ENCODE measurements at places on chromosomes 7 and 10. TPM values are rescaled to one million over a fixed set of nuclear protein-coding genes. Genes with fewer than 3 reads are reported as not detected.
A peak's percentile ranks its signal among the peaks of the same experiment; 100 is the strongest.

The STK31 gene
- total RNA-seq, result 0.26 TPM

The PIP gene
- total RNA-seq, result not detected

The AGAP9 gene
- 3.7 TPM for total RNA-seq

The PRPS1L1 gene
- total RNA-seq, result not detected

The SPDYE2B gene
- not detected for total RNA-seq

The OGDHL gene
- total RNA-seq, result not detected

The PCGF6 gene
- 11.1 TPM for total RNA-seq

The CUL1 gene
- total RNA-seq, result 40.5 TPM

The MACC1 gene
- 19.2 TPM for total RNA-seq

The TBC1D12 gene
- 11.3 TPM for total RNA-seq

The HGF gene
- under 0.01 TPM for total RNA-seq

The SPDYE11 gene
- total RNA-seq, result not detected

DNA sequence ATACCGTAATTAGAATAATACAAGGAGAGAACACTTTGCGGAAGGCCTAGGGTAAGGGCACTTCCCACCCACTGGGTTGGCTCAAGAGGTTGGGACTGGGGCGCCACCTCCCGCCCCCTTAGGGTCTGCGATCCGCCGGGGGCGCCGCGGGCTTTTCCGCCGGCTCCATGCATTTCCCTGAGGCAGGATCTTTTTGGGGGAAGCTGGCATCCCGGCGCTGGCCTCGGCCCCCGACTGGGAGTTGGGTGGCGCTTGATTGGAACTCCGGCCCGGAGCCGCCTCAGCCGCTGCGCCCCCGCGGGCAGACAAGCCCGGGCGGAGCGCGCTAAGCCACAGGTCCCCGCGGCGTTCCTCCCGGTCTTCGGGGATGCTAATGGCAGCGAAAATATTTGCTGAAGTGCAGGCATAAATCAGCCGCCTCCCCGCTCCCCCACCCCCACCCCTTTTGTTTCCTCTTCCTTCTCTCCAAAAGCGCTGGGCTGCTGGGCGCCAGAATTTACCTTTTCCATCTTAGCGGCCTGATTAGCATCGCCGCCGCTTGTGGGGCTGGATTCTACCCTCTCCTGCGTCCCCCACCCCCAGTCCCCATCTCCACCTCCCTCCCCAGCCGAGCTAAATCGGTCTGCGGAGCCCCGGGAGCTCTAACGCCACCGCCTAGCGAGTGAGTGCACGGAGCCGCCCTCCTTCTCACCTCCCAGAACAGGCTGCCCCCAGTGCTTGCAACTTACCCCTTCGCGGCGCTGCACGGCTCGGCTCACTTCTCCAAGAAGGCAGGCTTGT, 5.1 kb downstream of the UNC5B start:
- DNase-seq, result peak; percentile 34

DNA sequence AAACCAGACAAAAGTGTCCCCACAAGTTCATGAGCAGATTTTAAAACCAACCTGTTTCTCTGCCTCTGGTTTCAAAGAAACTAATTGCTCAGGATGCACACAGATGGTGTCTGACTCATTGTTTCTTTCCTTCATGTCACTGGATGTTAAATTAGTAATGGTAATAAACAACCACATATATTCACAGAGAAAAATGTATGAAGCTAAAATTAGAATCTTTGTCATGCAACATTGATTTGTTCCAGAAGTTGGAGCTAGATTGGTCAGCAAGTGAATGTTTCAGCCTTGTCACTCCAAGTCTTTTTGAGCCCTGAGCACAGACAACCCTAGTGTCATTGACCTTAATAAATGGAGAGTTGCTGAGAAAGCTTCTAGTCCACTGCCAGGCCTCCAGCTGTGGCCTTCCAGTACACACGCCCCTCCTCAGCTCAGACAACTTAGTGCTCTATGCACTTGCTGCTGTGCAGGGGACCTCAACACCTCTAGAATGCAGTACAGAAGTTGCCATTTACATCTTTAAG, 175.9 kb downstream of the CCDC71L start:
- peak; percentile 89 for DNase-seq

DNA sequence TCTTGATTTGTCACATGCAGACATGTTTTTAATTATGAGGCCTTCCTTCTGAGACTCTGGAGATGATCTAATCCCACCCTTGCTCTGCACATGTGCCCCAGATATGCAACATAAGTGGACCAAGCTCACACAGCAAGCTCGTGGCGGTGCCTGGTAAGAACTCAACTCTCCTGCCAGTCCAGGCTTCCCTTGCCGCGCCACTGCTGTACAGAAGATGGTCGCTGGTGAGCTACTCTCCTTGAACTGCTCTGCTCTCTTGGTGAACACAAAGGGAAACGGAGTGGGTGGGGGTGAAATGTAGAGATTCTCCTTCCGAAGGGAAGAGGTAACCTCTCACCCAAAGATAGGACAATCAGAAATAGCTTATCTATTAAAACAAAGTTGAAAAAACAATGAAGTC, 25.7 kb downstream of the MYOF start:
- no peak for DNase-seq

- peak; percentile 13 for DNase-seq
Observed at GRCh38 chr7:37550872-37551271, 102.2 kb upstream of the ELMO1 start.

GRCh38 chr7:155856656-155857055, 44.4 kb upstream of the SHH start:
- DNase-seq, result no peak

GRCh38 chr10:80579181-80579763, 41.6 kb downstream of the SH2D4B start:
- no peak for DNase-seq

- DNase-seq, result no peak
Observed at GRCh38 chr7:318878-319661, 29.1 kb downstream of the FOXL3 start.

DNA sequence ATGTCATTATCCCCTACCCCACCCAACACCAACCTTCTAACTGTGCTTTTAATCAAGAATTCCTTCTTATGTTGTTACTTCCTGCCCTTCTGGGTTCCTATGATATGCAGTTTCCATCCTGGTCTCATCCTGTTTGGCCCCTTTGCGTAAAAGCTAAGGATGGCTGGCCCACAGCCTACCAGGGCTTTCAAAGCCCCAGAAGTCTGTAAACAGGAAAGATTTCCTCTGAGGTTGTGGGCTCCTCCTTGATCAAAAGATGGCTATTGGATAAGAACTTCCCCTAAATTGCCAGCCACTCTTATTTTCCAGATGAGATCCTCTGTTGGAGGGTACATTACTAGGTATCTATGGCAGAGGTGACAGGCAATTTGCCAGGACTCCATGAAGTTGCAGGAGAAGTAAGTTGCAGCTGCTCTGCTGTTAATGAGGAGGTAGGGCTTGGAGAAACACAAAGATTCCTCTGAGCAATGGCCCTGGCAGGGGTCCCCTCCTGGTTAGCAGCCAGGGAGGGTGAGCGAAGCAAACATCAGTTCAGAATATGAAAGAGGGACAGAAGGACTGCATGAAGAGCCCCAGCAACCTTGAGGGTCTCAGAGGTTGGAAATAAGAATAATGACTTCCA, 32.1 kb downstream of the NRP1 start:
- DNase-seq, result no peak

DNA sequence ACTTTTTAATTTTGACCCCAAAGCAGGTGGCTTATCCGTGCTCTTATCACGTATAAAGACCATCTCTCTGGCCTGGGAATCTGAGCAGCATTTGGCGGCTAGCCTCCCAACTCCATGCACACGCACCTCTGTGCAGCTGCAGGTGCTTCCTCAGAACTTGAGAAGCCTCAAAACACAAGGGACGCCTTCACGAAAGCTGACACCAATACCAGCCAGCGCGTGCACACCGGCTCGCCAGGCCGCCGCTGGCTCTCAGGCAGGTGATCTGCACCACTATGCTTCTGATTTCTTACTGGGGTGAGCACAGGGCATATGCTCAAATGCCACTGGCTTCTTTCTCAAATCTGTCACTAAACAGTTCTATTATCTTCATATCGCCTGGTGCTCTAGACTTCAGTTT, 145.0 kb downstream of the PARD3 start:
- DNase-seq, result no peak

DNA sequence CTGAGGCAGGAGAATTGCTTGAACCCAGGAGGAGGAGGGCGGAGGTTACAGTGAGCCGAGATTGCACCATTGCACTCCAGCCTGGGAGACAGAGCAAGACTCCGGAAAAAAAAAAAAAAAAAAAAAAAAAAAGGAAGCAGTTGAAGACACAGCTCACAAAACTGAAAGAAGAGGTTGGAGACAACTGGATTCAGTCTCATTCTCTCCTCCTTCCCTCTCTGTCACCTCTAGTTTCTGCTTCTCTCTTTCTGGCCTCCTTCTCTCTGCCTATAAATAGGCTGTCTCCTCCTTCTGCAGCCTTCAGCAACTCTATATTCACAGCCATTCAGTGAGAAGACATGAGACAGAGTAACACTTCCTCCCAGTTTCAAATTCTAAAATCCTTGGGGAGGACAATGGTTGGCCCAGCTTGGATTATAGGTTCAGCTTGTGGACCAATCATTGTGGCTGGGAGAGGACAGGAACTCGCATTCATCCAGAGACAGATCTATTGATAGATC, 125.6 kb upstream of the HABP2 start:
- no peak for DNase-seq

GRCh38 chr10:1278306-1278705, 222.1 kb downstream of the WDR37 start:
- no peak for DNase-seq

- DNase-seq, result no peak
Observed at GRCh38 chr7:155565596-155565995, 19.2 kb upstream of the CNPY1 start.

GRCh38 chr7:95527033-95527775, 41.5 kb downstream of the ASB4 start:
- DNase-seq, result peak; percentile 38

- no peak for DNase-seq
Observed at GRCh38 chr10:86139066-86139657, 227.4 kb downstream of the GRID1 start.

DNA sequence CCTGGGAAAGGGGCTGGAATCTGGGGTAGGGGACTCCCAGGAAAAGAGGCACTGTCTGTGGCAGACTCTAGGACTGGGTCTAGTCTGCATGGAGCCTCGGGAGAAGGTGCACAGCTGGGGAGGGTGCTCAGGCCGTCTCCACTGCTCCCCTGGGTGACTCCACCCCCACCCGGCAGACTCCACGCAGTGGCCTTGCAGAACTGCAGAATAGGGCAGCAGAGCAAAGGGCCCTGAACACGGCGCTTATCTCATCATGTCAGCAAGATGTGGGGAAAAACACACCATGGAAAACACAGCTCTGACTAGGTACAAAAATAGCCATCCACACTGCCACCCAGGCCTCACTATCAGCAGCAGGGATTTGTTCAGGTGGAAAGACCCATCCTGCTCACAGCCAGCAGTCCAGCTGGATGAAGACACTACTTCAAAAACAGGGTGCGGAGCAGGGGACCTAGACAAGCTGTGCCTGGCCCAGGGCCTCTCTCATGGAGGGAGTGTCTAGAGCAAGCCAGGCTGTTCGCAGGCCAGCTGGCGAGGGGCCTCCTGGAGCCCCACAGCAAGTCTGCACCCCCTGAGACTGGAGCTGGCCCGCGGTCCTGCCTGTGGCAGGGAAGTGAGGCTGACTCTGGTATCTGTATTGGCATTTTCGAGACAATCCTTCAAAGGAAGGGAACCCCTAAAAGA, 11.7 kb downstream of the MAT1A start:
- DNase-seq, result no peak

DNA sequence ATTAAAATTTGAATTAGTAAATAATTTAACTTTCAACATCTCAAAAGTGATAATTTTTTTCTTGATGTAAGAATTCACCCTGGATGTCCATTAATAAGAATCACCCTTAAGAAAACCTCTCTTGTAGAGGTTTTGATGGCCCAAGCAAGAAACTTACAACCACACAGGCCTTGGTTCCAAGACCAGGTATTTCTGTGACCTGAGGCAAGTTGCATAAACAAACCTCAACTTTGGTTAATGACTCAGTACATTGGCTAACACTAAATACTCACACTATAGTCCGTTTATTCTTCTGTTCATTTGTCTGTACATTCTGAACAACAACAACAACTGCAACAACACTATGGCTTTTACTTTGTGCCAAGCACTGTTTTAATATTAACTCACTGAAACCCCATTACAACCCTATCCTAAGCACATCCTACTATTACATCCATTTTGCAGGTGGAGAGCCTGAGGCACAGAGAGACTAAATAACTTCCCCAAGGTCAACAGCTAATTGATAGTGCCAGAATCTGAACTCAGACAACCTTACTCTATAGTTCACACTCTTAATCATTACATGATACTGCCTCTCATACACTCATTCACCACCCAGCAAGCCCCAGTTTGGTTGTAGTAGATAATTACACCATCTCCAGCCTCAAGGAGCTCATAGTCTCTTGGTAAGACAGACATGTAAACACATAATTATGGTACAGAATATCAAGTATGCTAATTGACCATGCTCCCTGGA, 6.6 kb downstream of the ANK3 start:
- peak; percentile 93 for DNase-seq

- DNase-seq, result no peak
Observed at GRCh38 chr10:124977648-124978375, 35.9 kb downstream of the ZRANB1 start.

DNA sequence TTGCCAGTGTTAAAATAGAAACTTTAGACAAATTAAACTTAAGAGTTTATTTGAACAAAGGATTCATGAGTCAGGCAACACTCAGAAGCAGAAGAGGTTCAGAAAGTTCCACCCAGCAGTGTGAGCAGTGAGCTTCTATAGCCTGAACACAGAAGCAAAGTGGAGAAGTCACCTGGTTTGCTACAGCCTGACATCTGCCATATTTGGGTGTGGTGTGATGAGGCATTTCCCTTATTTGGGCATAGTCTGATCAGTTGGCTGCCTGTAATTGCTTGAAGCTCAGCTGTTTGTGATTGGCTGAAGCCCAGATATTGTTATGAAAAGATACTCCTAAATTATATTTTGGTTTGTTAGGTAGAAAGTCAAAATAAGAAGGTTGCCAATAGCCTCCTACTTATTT, 39.1 kb downstream of the VWC2 start:
- DNase-seq, result peak; percentile 8

GRCh38 chr7:15418264-15418663, 143.6 kb downstream of the AGMO start:
- DNase-seq, result no peak

DNA sequence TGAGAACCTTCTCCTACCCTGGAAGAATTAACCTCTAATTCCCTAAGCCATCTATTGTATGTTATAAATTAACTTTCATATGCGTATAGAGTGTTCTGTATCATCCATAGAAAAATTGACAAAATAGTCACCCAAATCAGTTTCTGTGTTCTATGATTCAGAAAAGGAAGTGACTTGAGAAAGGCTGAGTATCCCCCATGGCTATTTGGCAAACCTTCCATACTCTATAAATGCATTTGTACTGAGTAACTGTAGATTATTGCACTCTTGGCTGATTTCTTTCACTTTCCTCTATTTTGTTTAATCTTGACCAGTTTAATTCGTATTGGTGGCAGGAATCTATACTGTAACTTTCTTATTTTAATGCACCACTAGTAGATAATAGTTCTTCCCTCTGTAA, 182.2 kb downstream of the HTR7 start:
- peak; percentile 82 for DNase-seq

- DNase-seq, result peak; percentile 26
Observed at GRCh38 chr7:98870121-98870651, 372 bp upstream of the TMEM130 start.
